ENCODE measurements at places on chromosomes 5 and 9.

DNA sequence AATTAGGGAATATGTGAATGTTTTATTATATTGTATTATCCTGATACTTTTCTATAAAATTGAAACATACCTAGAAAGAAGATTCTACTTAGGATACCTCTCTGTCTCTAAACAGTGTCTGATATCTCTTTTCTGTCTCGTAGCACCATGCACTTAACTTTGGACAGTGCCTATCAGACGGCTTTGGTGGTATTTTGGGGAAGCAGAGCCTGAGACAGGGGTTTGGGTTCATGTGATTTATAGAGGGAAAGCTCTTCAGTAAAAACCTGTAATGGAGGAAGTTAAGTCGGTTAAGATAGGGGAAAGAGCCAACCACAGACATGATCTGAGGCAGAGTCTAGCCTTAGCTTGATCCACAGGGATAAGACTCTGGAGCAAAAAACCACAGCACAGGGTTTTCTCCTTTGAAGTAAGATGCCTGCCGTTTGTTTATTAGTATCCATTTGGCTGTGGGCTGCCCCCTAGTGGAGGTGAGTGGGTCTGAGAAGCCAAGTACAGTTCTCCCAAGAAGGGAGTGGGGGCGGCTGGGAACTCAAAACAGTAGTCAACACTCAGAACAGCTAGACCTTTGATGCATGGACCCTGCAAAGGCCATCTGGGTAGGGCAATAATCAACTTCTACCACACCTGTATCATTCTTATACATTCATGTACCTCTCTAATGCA, 141.2 kb upstream of the ASTN2 start:
- no peak for DNase-seq

- DNase-seq, result peak; percentile 33
These were observed 48.2 kb downstream of the KIF2A start for GRCh38 chr5:62354028-62354874.

GRCh38 chr5:6755519-6755918, 42.3 kb downstream of the TENT4A start:
- DNase-seq, result no peak

DNA sequence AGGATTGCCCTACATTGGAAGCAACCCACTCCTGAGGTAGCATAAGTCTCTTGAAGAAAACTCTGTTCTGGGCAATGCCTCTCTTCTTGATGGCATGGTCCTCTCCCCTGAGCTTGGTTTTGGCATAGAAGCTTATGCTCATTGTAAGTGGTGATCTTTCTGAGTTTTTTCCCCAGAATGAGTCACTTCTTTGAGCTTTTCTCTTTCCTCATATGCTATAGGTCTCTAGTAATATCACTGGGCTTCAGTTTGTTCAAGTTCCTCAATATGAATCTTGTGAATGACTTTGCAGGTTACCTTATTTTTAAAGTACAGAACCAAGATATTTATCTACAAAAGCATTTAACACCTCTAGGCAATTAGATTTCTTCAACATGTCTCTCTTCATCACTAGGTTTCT, 76.5 kb upstream of the ATG10 start:
- DNase-seq, result no peak

DNA sequence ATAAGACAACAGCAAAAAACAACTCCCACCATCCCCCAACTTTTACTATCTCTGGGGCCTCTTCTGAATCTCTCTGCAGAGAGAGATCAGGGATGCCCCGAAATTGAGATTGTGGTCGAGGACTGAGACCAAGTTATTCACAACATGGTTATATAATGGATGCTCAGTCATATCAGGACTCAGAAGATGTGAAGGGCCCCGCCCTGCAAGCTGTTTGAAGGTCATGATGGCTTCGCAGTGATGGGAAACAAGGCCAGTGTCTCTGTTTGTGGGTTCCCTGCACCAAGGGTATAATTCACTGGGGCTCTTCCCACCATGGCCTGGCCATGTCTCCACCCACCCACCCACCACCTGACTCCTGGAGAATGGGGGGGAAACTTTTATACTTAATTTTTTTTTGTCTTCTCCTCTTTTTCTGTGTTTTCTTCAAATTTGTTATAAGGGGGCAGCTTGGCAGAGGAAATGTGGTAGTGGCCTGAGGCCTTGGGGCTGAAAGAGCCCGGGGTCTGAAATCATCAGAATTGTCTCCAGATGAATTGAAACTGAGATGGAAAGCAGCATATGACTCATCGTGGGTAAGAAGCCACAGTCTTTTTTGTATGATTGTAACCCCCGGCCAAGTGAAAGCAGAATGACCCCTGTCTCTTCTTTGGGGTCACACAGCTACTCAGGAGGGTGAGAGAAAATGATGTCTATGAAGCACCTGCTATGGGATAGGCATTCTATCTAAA, 15.0 kb upstream of the TEX48 start:
- DNase-seq, result no peak

GRCh38 chr9:90271707-90272106, 370.9 kb downstream of the DIRAS2 start:
- DNase-seq, result no peak

GRCh38 chr9:112571624-112572355, 85.2 kb downstream of the KIAA1958 start:
- no peak for DNase-seq

All from spinal cord (tissue), 10 donors.